ENCODE measurements at places on chromosomes 4 and X.

GRCh38 chrX:56792270-56793111, 63.4 kb downstream of the NBDY start:
- no peak overlapping the region for H3K4me3 ChIP-seq
- H3K27ac ChIP-seq = no peak overlapping the region
- DNase-seq = no peak
- peaks cover 5% of the 10 kb centered on the region for H3K4me1 ChIP-seq
- H3K36me3 ChIP-seq = peaks cover 2% of the 10 kb centered on the region

- no peaks in the 10 kb centered on the region for H3K36me3 ChIP-seq
- H3K27me3 ChIP-seq = no peaks in the 10 kb centered on the region
- DNase-seq = no peak
- H3K27ac ChIP-seq = no peak overlapping the region
- H3K4me1 ChIP-seq = no peaks in the 10 kb centered on the region
Observed at GRCh38 chrX:93169771-93170170, 503.6 kb downstream of the NAP1L3 start.

DNA sequence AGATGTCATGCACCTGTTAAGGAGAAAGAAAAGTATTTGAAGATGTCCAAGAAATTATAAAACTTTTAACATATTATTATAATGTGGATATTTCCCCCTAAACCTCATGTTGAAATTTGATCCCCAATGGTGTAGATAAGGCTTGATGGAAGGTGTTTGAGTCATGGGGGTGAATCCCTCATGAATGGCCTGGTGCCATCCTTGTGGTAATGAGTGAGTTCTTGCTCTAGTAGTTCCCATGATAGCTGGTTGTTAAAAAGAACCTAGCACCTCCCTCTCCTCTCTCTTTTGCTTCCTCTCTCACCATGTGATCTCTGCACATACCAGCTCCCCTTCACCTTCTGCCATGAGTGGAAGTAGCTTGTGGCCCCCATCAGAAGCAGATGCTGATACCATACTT, 176.6 kb upstream of the NR3C2 start:
- H3K27me3 ChIP-seq = no peaks in the 10 kb centered on the region
- no peaks in the 10 kb centered on the region for H3K4me1 ChIP-seq
- no peak overlapping the region for H3K27ac ChIP-seq
- no peak overlapping the region for H3K4me3 ChIP-seq

GRCh38 chrX:1249101-1249887, 19.3 kb upstream of the CSF2RA start:
- DNase-seq = peak; percentile 83
- H3K36me3 ChIP-seq = no peaks in the 10 kb centered on the region
- H3K27ac ChIP-seq = peak overlapping the region; percentile 12
- no peak overlapping the region for H3K4me3 ChIP-seq

DNA sequence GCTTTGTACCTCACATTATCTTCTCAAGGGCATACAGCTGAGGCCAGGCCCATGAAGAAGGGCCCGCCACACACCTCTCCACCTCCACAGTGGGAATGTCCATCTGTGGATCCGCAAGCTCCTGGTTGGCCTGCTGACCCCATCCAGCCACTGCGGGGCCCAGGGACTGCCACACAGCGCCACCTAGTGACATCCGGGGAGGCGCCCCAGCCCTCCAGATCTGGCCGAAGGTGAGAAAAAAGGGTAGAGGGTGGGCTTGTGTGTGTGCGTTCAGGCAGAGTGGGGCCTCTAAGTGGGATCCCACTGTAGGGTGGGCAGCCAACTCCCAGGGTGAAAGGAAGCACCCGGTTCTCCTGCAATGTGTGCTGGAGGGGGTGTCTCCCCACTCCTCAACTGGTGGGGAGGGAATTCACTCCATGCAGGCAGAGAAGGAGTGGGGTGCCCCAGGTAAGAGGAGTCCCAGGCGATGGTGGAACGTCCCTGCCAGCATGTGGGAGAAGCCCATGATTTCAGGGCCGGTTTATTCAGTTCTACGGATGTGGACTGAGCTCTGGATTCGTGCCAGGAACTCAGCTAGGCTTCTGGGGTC, 117.3 kb downstream of the ENPP6 start:
- peak; percentile 49 for DNase-seq
- peaks cover 4% of the 10 kb centered on the region for H3K4me1 ChIP-seq
- H3K36me3 ChIP-seq = no peaks in the 10 kb centered on the region
- H3K27ac ChIP-seq = no peak overlapping the region
- peaks cover 39% of the 10 kb centered on the region for H3K27me3 ChIP-seq

DNA sequence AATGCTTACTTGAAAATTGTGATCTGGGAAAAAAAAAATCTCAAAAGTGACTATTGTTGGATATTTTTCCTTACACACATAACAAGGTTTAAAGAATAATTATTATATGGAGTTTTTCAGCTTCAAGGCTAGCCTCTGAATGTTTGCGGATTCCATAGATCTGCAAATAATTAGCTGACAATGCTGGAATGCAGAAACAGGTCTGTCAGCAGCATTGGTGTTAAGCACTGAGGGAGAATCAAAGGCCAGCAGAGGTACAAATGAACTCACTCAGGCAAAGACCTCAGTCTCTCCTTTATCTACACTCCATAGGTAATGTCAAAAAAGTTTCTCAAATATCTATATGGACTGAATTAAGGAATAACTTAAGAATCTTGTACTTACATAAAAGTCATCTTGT, 35.1 kb downstream of the SMIM31 start:
- no peak overlapping the region for H3K27ac ChIP-seq
- H3K4me3 ChIP-seq = no peak overlapping the region
- H3K36me3 ChIP-seq = no peaks in the 10 kb centered on the region
- no peaks in the 10 kb centered on the region for H3K27me3 ChIP-seq

DNA sequence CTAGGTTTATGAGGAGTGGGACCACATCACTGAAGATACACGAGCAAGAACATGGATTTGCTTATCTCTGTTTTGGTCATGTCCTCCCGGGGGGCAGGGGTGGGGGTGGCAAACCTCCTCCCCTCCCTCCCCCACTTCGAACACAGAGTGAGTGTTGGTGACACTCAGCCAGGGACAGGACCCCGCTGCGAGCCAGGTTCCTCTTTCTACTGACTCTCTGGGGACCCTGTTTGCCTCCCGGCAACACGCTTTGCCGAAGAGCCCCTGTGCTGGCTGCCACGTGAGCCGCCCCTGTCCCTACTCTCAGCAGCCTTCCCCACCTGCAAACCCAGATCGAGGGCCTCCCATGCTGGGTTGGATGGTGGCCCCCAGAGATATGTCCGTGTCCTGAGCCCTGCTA, 34.7 kb downstream of the P2RY8 start:
- H3K27ac ChIP-seq = no peak overlapping the region
- H3K27me3 ChIP-seq = no peaks in the 10 kb centered on the region
- no peaks in the 10 kb centered on the region for H3K4me1 ChIP-seq
- DNase-seq = no peak
- H3K4me3 ChIP-seq = no peak overlapping the region
- no peaks in the 10 kb centered on the region for H3K36me3 ChIP-seq

GRCh38 chr4:94570558-94570957, 118.8 kb downstream of the PDLIM5 start:
- peak; percentile 81 for DNase-seq
- H3K27me3 ChIP-seq = no peaks in the 10 kb centered on the region
- peaks cover under 1% of the 10 kb centered on the region for H3K36me3 ChIP-seq
- H3K4me3 ChIP-seq = no peak overlapping the region
- no peaks in the 10 kb centered on the region for H3K4me1 ChIP-seq
- H3K27ac ChIP-seq = no peak overlapping the region

DNA sequence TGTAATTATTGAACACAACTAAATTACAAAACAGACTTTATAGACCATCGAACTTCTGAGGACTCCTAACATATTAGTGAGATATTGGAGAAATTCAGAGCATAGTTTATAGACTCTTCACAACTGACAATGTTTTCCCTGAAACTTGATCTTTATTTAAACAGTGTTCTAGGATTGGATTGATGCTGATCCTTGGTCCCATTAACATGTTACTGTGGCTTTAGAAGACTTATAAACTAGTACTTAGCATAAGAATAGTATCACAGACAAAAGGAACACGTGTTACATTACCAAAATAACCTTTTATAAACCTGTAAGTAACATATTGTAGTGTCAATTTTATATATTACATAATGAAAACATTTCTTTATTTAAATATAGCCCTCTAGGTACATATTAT, 689.6 kb downstream of the CCSER1 start:
- H3K27ac ChIP-seq = no peak overlapping the region
- no peak overlapping the region for H3K4me3 ChIP-seq
- no peaks in the 10 kb centered on the region for H3K27me3 ChIP-seq
- DNase-seq = no peak
- H3K36me3 ChIP-seq = no peaks in the 10 kb centered on the region

DNA sequence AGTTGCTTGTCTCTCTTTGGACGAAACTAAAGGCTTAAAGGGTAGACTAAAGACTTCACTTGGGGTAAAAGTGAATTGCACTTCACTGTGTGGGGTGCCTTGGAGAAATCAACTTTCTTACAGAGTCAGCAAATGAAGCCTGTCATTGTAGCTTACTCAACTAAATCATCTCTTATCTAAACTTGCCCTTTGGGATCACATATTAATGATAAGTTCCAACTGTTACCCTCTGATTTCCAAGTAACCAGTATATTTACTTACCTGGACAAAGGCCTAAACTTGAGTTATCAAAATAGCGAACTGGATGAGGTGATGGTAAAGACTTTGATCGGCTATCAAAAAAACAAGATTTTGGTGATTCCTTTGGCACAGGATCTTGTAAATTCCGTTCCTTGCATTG, 8.9 kb upstream of the BDH2 start:
- H3K4me3 ChIP-seq = no peak overlapping the region
- DNase-seq = no peak
- peaks cover 1% of the 10 kb centered on the region for H3K4me1 ChIP-seq
- no peak overlapping the region for H3K27ac ChIP-seq
- no peaks in the 10 kb centered on the region for H3K36me3 ChIP-seq

- no peaks in the 10 kb centered on the region for H3K27me3 ChIP-seq
- no peaks in the 10 kb centered on the region for H3K4me1 ChIP-seq
- no peak overlapping the region for H3K27ac ChIP-seq
- H3K36me3 ChIP-seq = no peaks in the 10 kb centered on the region
- DNase-seq = no peak
- no peak overlapping the region for H3K4me3 ChIP-seq
Observed at GRCh38 chr4:104022831-104023230, 303.0 kb upstream of the TACR3 start.

GRCh38 chr4:152896811-152897210, 39.3 kb upstream of the FHDC1 start:
- H3K27ac ChIP-seq = no peak overlapping the region
- no peaks in the 10 kb centered on the region for H3K4me1 ChIP-seq
- H3K36me3 ChIP-seq = peaks cover 10% of the 10 kb centered on the region

- H3K36me3 ChIP-seq = no peaks in the 10 kb centered on the region
- no peak overlapping the region for H3K27ac ChIP-seq
- DNase-seq = no peak
- no peaks in the 10 kb centered on the region for H3K27me3 ChIP-seq
- H3K4me1 ChIP-seq = no peaks in the 10 kb centered on the region
Observed at GRCh38 chr4:139873111-139873860, 207.7 kb downstream of the MGST2 start.

DNA sequence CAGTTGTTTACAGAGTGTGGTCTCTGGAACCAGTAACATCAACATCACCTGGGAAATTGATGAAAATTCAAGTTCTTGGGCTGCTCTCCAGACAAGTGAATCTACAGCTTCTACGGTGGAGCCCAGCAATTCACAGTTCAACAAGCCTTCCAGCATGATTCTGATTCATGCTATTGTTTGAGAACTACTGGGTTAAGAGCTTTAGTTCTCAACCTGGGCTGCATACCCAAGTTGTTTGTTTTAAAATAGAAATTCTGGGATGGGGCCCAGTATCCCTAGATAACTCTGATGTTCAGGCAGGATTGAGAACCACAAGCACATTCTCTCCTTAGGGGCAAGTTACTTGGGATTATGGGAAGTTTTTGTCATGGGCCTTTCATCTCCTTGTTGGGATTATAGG, 37.9 kb upstream of the PGK1 start:
- no peak overlapping the region for H3K27ac ChIP-seq
- no peaks in the 10 kb centered on the region for H3K4me1 ChIP-seq
- H3K4me3 ChIP-seq = no peak overlapping the region
- no peaks in the 10 kb centered on the region for H3K27me3 ChIP-seq

DNA sequence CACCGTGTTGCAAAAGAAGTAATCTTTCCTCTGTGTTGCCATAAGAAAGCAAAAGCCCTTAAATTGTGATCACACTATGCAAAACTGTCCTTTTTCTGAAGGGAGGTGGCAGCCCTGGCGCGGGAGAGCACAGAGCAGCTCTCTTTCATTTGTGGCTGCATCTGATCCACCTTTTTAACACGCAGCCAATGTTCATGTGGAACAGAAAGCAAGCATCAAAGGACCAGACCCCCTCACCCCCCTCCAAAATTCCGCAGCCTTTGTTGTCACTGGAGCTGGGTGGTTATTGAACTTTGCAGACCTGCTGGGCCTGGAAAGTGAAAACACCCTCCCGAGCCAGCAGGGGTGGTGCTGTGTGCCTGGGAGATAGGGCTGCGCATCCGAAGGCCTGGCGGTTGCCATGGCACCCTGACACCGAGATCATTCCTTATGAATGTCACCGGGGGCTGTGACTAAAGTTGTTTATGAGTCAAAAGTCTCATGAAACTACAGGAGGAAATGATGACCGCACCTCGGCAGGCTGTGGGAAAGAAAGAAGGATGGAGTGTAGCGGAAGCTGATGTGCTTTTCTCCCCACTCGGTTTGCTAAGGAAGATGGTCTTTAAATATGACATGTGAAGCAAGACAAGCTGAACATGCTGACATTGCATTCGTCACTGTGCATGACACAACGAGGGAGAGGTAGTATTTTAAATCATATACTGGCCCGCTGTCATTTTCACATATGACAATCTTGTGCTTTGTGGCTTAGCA, 367.4 kb downstream of the UNC5C start:
- DNase-seq = peak; percentile 54
- H3K27me3 ChIP-seq = no peaks in the 10 kb centered on the region
- no peak overlapping the region for H3K27ac ChIP-seq
- no peak overlapping the region for H3K4me3 ChIP-seq
- H3K36me3 ChIP-seq = peaks cover 10% of the 10 kb centered on the region

GRCh38 chr4:32858971-32859370, 2138.8 kb downstream of the PCDH7 start:
- H3K4me3 ChIP-seq = no peak overlapping the region
- peak; percentile 64 for DNase-seq
- no peaks in the 10 kb centered on the region for H3K36me3 ChIP-seq
- no peak overlapping the region for H3K27ac ChIP-seq
- H3K27me3 ChIP-seq = no peaks in the 10 kb centered on the region

DNA sequence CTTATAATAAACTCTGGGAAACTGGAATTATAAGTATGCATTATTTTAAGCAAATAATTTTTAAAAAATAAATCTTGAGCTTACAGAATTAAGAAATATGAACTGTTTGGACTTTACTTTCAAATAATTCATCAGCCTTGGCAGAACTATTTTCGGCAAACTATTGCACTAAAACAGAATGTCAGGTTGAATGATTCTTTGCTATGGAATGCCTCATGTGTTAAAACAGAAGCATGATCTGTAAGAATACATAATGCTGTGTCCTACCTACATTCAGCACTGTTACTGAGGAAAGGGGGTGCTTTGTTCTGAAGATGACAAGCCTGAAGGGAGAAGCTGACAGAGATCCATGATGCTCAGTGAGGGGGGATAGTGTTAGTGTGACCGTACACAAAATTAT, 55.6 kb upstream of the EXOC1L start:
- DNase-seq = no peak
- no peaks in the 10 kb centered on the region for H3K27me3 ChIP-seq
- peaks cover 1% of the 10 kb centered on the region for H3K4me1 ChIP-seq
- H3K4me3 ChIP-seq = no peak overlapping the region
- no peaks in the 10 kb centered on the region for H3K36me3 ChIP-seq
- H3K27ac ChIP-seq = no peak overlapping the region

- H3K27me3 ChIP-seq = no peaks in the 10 kb centered on the region
- no peak overlapping the region for H3K4me3 ChIP-seq
- no peaks in the 10 kb centered on the region for H3K36me3 ChIP-seq
Observed at GRCh38 chrX:6203462-6204215, 25.0 kb downstream of the NLGN4X start.
